Mesendoderm (in vitro differentiated cells): ENCODE measurements at places on chromosomes 12 and 14.
A peak's percentile ranks its signal among the peaks of the same experiment; 100 is the strongest.

- no peak for DNase-seq
Measured at GRCh38 chr14:99213101-99213500, 58.9 kb downstream of the BCL11B start.

DNA sequence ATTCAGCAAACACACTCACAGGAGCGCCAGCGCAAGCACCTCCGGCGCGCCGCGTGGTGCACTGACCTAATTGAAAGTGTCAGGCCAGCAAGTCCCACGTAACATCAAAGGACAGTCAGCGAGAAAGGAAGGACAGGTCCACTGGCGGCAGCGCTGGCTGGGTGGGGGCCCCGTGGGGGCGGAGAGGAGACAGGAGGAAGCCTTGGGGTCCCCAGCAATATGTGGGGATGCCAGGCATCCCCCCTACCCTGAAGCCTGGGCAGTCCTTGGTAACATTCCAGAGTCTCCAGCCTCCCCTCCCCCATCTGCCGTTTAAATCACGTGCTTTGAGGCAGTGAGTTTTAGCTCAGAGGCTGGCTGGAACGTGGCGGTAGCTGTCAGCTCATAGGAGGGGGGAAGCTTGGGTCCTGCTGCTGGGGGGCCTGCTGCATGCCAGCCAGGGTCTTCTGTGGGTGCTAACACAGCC is 159.2 kb downstream of the CALM1 start:
- peak; percentile 76 for DNase-seq

GRCh38 chr14:76911473-76911872 is 85.3 kb downstream of the LRRC74A start:
- no peak for DNase-seq

- DNase-seq: no peak
Measured at GRCh38 chr14:31886156-31886835, 190.8 kb upstream of the ARHGAP5 start.

- DNase-seq: no peak
Measured at GRCh38 chr12:111441107-111441928, 35.6 kb downstream of the SH2B3 start.

DNA sequence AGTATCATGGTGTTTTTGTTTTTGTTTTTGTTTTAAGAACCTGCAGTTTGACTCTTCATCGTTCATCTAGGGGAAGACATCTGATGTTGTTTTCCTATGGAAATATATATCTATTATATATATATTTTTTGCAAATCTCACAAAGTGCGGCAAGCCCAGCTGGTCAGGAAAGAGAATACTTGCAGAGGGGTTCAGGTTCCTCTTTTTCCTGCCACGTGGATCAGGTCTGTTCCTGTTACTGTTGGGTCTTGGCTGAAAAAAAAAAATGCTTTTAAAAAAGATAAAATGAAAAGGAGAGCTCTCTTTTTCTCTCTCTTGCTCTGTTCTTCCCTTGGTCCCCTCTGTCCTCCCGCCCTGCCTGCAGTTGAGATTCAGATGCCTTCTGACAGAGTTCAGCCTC is 179.4 kb upstream of the BCL2L14 start:
- no peak for DNase-seq

GRCh38 chr12:6927379-6928021 is at the start of gene ATN1:
TSS of gene ATN1 (plus strand) at chr12:6927959. CDS start at chr12:6934002, 6,043 bp downstream.
- DNase-seq: peak; percentile 93

- no peak for DNase-seq
Measured at GRCh38 chr14:25349269-25349668, 299.3 kb upstream of the STXBP6 start.

- DNase-seq: peak; percentile 49
Measured at GRCh38 chr14:52883658-52884057, 67.2 kb downstream of the FERMT2 start.
